ENCODE measurements at places on chromosomes 13 and 19.
A peak's percentile ranks its signal among the peaks of the same experiment; 100 is the strongest.

- no peak for DNase-seq
Observed at GRCh38 chr19:58476498-58477015, 405 bp downstream of the ZNF446 start.

DNA sequence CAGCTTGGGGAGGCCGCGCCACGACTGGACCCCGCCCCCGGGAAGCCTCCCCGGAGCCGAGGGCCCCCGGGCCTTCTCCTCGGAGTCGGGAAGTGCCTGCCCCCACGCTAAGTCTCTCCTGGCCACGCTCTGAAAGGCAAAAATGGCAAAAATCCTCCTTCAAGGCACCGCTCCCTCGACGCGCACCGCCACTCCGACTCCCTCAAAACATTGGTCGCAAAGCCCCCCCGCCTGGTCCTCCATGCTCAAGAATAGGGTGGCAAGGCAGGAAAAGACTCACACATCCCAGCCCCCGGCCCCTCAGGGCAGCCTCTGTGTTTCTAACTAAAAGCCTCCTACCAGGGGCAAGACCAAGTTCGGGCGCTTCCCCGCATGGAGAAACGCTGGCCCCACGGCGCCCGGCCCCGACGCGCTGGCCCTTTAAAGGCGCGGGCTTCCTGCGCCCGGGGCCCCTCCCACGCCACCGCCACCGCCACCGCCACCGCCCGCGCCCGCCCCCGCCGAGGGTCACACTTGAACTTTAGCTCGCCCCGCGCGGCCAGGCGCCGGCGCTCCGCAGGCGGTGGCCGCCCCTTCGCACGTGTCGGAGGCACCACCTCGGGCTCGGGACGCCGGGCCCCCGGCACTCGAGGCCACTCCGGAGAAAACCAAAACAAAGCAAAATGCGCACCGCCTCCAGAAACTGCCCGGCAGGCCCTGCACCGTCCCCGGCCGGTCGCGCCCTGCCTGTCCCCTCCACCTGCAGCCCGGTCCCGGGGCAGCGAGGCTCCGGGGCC is 1.9 kb downstream of the FOXO1 start:
- DNase-seq, result peak; percentile 20

- DNase-seq, result no peak
Observed at GRCh38 chr19:15417699-15418098, 1.1 kb downstream of the AKAP8L start.

GRCh38 chr13:90534617-90535370 is 812.7 kb upstream of the MIR17HG start:
- DNase-seq, result no peak

Measured in A549 (cell line).